ENCODE measurements at places on chromosomes 12 and 14.

DNA sequence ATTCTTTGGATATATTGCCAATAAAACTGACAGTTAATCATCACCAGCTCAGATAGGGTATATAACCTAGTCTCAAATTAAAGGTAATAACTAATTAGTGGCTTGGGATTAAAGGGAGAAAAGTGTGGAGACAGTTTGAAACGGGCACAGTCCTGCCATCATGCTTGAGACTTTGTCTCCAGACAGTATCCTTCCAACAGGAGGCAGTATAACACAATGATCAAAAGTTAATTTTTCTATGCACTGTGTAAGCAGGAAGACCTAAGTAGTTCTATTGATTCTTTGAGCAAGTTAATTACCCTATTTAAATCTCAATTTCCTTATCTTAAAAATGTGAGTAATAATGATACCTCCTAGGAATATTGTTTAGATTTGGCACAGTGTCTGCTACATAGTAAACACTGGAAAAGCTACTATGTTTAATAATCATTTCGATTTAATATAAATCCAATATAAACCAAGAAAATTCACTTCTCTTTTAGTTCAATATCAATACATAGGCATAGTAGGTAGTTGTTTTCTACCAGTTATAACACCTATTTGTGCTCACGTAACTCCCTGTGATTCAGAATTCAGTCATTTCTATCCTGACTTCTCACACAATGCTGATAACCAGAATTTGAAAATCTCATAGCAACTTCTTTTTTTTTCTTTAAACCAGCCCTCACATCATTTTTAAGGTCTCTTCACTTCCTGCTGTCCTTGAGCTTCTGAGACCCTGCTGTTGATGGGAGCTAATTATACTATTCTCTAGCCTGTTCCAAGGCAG lies 53.7 kb downstream of the GALNT4 start:
- no peak for DNase-seq

DNA sequence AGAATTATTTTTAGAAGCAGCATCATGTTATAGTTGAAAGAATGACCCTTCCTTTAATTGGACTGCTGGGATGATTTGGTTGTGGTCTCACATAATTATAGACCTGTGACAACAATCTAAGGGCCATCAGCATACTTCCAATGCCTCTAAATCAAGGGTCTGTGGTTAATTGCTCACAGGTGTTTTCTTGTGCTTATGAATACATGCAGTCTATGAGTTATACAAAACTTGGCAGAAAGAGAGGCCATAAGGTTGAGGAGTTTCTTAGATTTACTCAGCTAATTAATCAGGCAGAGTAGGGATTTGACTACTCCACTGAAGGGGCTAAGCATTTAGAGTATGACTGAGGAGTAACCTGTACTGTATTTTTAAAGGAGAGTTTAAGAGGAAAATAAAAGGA lies 37.0 kb upstream of the FRMD6 start:
- no peak for DNase-seq

GRCh38 chr12:124408822-124409517 lies 114.1 kb downstream of the RFLNA start:
- no peak for DNase-seq

- no peak for DNase-seq
These were observed 47.2 kb downstream of the ALDH1L2 start for GRCh38 chr12:105036937-105037649.

DNA sequence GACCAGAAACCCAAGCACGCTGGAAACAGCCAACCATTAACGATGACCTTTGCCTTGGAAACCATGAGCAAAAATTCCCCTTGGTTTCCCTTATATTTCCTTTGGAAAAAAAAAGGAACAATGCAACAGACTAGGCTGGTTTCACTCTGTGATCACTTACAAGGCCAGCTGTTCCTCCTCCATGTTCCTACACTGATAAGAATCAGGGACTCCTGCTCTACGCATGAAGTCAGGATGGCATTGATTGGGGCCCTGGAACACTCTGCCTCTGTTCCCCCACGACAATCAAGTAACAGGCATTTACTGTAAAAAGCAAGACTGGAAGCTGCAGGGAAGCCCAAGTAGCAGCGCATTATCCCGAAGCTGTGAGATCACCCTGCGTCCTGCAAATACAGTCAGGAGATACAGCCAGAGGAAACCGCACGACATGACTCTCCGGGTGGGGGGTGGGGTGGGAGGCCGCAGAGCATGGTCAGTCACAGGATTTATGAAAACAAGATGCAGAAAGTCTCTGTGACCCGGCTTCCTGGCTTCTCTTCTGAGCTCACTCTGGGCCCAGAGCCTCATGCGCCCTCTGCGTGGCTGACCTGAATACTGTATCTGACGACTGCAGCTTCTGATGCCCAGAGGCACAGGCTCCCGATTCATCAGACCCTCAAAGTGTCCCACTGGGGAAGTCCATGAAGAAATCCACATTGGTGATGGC lies 31.1 kb downstream of the SSH1 start:
- no peak for DNase-seq

DNA sequence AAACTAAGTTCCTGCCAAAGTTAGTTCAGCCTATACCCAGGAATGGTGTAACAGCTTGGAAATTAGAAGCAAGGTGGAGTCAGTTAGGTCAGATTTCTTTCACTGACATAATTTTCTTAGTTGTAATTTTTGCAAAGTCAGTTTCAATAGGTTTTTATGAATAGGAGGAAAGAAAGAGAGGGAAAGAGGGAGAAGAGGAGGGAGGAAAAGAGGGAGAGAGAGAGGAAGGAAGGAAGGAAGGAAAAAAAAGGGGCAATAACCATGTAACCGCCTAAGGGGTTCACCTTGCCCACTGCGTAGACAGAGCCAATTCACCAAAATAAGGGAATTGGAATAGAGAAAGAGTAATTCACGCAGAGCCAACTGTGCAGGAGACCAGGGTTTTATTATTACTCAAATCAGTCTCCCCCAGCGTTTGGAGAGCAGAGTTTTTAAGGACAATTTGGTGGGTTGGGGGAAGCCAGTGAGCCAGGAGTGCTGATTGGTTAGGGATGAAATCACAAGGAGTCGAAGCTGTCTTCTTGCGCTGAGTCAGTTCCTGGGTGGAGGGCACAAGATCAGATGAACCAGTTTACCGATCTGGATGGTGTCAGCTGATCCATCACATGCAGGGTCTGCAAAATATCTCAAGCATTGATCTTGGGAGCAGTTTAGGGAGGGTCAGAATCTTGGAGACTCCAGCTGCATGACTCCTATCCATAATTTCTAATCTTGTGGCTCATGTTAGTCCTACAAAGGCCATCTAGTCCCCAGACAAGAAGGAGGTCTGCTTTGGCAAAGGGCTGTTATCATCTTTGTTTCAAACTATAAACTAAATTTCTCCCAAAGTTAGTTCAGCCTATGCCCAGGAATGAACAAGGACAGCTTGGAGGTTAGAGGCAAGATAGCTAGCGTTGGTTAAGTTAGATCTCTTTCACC lies 126.0 kb upstream of the AMIGO2 start:
- DNase-seq: no peak

DNA sequence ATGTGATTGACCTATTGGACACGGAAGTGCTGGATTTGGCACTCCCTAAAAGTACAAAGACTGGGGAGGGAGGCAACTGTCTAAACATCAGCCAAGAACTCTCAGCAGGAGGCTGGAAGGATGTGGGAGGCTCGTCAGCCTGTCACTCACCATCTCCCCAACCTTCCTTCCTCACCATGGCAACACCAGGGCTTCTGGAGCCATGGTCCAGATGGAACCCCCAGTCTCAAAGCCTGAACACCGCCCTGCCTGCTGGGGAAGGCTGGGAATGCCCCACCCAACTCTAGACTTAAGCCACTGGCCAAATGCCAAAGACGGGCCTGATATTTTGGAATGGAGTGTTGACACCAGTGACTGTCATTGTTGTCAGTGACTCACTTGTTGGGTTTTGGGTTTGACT lies 55.3 kb downstream of the GALNT16 start:
- DNase-seq: no peak

- no peak for DNase-seq
These were observed 132.7 kb upstream of the DDHD1 start for GRCh38 chr14:53285821-53286220.

- DNase-seq: no peak
These were observed 222.9 kb upstream of the LMO3 start for GRCh38 chr12:16828891-16829290.

- DNase-seq: no peak
These were observed 862 bp downstream of the CRIP2 start for GRCh38 chr14:105475269-105476096.

DNA sequence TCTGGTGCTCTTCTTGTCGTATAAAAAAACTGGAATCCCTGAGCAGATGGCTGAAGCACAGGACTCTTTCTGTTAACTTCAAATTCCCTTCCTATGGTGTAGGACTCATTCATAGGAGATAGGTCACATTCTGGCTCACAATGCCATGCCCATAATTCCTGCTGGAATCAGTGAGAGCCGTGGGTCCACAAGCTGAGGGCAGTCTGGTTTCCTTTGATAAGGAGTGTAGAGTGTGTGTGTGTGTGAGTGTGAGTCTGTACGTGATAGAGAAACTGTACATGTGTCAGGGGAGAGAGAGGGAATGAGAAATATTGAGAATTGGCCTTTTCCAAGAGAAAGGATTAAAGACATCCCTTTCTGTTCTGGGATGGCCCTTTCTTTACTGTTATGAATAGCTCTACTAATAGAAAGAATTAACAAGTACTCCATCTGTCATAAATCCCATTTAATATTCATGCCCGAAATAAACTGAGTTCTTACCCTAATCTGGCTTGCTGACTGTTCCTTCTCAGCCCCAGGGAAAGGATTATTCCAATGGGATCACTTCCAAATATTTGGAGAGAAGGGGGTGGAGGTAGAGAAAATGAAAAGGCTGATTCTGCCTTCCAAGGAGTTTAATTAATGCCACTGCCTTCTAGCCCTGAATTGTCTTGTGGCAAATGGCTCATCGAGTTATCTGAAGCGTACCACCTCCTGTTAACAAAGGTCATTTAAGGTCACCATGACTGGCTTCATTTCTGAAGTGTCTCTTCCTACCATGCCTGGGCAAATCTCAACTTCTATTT lies 79.0 kb downstream of the TMX1 start:
- no peak for DNase-seq

- no peak for DNase-seq
These were observed 9.4 kb upstream of the NT5DC3 start for GRCh38 chr12:103850429-103850828.

DNA sequence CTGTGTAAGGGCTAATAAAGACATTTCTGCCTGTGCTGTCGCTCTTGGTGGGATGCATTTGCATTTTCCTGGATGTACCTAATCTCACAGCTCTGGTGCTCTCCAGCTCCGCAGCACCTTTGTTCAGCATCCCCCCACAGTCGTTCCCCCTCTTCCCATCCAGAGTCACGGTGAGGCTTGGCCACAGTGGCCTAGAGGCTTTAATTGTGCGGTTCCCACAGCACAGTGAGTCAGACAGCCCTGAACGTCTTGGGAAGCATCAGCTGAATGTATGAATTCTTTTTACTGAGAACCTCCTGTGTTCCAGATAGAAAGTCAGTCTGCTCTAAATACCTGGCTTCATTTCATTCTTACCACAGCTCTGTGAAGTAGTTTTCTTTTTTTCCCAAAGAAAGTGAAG lies 28.7 kb downstream of the MLXIP start:
- no peak for DNase-seq

DNA sequence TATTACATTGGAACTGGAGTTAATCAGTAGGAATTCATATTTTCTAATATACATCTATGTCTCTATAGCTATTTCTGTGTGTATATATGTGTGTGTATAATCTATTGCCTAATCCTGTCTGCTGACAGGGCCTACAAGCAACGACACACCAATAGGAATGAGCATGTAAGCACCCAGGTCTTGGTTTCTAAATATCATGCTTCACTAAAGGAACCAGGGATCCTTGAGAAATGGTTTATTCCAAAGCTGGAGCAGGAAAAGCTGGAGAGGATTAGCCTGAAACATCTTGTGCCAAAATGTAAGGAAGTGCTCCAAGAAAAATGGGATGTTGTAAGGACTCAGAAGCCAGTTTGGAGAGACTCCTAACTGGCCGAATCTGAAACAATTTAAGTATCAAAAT lies 29.3 kb upstream of the LGALS3 start:
- DNase-seq: no peak

DNA sequence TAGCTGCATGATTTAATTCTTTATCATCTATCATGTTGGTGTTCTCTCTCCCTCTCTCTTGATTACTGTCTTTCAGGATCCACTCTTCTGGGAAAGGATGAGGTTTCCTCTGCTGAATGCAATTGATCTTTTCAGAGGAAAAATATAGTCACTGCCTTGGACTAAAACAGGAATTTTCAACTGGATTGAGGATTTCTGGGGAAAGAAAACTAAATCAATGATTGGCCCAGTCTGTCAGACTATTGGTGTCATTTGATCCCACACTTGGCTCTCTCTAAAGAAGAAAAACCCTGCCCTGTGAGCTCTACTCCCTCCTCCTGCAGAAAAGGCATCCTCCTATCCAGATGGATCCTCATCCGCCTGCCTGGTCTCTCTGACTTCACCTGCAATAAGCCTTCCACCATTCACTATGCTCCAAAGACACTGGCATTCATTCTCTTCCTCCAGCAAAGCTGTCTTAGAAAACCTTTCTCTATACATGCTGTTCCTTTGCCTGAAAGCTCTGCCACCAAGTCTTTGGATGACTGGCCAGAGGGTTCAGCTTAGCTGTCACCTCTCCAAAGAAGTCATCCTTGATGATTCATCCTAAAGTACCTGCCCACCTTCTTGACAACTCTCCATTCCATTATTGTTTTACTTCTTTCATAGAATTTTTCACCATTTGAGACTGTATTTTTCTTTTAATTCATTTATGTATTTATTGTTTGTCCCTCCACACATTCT lies 127.7 kb upstream of the CAND1 start:
- DNase-seq: no peak

- DNase-seq: no peak
These were observed 28.8 kb upstream of the LMO3 start for GRCh38 chr12:16634786-16635185.

DNA sequence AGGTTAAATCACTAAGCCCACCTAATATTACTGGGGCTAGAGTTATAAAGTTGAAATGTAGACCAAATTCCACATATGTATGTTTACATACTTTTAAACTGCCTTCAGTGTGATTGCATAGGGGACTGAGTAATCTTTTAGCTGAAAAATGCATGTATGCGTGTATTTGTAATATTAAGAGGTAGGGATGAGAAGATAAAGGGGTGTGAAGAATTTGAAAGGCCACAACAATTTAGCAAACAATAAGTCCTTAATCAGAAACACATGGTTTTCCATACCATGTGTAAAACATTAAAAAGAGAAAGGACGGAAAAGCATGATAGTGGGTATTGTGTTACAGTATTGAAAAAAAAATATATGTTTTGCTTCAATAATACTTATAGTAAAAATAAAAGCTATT lies 919.9 kb upstream of the FLRT2 start:
- no peak for DNase-seq

Measured in stimulated activated CD4-positive, alpha-beta T cell treated with anti-CD3 and anti-CD28 coated beads, Interleukin-4, amount 100 ng/mL, for 1 hour (primary cell).